ENCODE measurements at places on chromosomes 2 and 18.

GRCh38 chr2:18830962-18831361, 241.6 kb upstream of the NT5C1B start:
- DNase-seq: no peak

DNA sequence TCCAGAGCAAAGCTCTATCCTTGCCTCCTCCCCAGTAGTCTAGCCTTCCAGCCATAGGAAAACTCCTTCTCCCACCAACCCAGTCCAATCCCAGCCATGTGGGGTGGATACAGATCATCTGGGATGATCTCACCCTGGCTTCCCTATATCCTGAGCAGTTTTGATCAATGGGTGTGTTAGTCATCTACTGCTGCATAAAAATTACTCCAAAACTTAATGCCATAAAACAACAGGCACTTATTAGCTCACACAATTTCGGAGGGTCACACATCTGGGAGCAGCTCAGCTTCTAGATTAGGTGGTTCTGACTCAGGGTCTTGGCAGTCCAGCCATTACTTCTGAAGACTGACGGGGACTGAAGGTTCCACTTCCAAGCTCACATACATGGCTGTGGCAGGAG, 190.4 kb downstream of the SPP2 start:
- peak; percentile 99 for DNase-seq

- DNase-seq: no peak
Measured at GRCh38 chr18:75269696-75270095, 59.1 kb downstream of the TSHZ1 start.

- DNase-seq: no peak
Measured at GRCh38 chr2:22037274-22037673, 913.5 kb downstream of the TDRD15 start.

DNA sequence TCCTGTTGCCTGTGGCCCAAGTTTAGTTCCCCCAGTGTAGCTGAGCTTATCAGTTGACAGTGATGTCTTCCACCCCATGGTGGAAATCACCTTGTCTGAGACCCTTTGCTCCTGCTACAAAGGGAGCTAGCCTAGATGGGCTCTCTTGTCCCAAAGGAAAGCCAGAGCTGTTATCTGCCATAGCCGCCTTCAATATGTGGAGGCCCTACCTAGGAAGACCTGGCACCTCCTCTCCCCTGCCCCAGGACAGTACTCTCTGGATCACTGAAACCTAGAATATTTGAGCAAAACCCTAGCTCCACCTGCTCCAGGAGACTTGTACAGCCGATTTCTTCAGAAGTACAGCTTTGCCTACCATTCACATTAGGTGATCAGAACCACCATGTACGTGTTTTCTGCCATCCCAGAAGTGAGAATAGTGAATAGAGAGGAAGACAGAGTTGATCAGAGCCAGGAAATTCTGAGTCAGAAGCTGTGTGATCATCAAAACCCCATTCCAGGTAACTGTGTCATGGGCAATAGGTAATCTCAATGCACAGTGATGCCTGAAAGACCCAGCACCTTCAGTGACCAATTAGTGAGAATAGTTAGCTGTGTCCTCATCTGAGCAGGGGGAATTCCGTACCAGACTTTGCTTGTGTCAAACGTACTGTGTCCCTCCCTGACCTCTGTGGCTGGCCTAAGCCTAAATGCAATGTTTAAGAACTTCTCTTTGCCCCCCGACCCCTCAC, 138.4 kb upstream of the ALPP start:
- DNase-seq: peak; percentile 26

DNA sequence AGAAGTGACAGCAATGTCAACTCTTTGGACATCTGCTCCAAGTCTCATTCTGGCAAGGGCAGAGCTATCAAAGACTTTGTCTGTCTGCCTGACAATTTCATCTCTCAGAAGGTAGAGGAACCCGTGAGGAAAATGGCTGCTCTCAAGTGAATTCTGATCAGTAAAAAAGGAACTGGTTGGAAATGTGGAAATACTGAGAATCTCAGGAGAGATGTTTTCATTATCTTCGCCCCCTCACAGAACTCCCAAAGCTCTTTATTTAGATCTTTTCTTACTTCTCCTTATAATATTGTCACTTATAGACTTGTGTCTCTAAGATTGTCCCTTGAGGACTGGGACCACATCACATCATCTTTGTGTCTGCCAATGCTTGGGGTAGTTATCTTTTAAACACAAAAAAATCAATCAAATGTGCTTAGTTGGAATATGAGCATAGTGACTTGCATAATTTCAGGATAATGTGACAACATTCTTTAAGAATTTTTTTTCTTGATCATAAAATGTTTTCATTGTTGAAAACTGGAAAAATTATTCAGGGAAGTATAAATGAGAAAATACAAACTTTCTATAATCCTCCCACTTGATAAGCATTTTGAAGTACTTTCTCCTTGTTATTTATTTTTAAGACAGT, 68.2 kb upstream of the ITGB6 start:
- DNase-seq: no peak

- peak; percentile 86 for DNase-seq
Measured at GRCh38 chr2:205407984-205408383, 274.3 kb upstream of the NRP2 start.

- DNase-seq: no peak
Measured at GRCh38 chr18:49046125-49046524, 95.4 kb upstream of the SMAD7 start.

DNA sequence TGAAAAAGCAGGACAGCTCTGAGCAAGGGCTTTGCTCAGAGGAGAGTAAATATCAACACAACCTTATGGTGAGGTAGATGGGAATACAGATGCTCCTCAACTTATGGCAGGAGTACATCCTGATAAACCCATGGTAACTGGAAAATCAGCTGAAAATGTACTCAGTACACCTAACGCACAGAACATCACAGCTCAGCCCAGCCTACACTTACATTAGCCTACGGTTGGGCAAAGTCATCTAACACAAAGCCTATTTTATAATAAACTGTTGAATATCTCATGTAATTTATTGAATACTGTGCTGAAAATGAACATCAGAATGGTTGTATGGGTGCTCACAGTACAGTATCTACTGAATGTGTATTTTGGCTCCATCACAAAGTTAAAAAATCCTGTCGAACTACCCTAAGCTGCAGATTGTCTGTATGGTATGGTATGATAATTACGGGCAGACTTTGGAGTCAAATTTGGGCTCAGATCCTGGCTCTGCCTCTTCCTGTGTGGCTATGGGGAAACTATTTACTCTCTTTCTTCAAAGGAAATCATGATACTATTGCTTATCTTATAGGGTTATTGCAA, 120.3 kb upstream of the LYPD1 start:
- DNase-seq: no peak

DNA sequence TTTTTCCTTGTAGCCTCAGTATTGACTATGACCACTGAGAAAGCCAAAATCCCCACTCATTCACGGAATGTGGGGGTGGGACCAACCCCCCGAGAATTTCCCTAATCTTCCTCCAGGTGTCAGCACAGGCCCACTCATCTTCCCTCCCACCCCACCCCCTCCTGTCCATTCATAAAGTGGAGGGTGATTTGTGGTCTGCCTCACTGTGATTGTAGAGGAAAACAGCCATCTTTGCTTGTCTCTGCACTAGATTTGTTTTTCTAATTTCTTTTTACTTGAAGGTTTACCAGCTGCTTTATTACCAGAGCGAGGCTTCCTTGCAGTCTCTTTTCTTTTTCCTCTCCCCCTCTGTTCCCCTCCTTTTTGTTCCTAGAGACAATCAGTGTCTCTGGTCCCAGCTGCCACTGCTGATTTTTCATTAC, 171.8 kb downstream of the ICOS start:
- peak; percentile 6 for DNase-seq

DNA sequence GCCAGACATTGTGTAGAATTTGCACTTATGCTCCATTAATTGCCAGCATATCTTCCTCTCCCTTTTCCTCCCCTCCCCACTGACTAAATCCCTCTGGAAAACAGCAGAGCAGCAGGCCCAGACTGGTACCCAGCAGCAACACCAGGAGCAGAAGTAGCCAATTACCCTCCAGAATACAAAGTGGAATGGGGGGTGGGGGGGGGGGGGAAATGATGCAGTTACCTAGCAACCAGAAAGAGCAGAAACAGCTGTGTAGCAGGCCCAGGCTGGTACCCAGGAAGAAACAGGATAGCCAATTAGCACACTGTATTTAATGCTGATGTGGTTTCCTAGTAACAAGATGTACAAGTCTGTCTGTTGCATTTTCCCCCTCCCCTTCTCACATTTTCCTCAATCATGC, 52.3 kb downstream of the KLF7 start:
- DNase-seq: no peak

- peak; percentile 81 for DNase-seq
Measured at GRCh38 chr2:219522111-219523030, 8.1 kb downstream of the ASIC4 start.

DNA sequence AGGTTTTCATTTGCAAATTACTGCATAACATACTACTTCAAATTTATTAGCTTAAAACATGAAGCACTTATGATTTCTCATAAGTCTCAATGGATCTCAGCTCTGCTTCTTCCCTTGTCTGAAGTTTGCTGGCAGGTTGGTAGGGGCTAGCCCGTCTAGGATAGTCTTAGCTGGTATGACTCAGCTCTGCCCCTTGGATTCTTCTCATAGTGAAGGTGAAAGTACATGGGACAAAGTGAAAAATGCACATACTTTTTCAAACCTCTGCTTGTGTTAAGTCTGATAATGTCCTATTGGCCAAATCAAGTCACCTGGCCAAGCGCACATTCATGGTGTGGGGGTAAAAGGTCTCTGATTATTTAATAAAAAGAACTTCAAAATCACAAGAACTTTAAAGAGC, 184.8 kb upstream of the VWC2L start:
- DNase-seq: peak; percentile 3

DNA sequence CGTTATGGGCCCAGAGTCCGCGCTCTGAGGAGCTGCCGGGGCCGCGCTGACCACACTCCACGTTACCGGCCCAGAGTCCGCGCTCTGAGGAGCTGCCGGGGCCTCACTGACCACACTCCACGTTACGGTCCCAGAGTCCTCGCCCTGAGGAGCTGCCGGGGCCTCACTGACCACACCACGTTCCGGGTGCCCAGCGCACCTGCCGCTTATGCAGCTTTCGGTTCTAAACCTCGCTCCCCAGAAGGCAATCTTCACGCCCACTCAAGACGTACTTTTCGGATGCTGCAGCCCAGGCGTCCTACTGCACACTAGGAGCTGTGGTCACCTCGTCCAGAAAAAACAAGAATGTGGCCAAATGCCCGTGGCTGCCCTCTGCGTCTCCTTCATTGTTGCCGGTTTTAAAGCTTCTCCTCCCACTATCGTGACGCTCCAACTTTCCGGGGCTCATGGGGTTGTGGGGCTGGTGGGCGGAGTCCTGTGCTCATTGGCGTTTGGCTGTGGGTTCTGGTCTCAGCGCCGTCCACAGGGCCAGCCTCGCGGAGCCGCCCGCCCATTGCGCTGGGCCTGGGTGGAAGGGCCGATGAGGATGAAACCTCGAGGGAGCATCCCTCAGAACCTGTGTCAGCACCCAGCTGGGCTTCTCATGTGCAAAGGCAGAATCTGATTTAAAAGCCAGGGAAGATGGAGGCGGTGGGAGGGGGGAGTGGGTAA, 11.9 kb downstream of the KCNG2 start:
- no peak for DNase-seq

DNA sequence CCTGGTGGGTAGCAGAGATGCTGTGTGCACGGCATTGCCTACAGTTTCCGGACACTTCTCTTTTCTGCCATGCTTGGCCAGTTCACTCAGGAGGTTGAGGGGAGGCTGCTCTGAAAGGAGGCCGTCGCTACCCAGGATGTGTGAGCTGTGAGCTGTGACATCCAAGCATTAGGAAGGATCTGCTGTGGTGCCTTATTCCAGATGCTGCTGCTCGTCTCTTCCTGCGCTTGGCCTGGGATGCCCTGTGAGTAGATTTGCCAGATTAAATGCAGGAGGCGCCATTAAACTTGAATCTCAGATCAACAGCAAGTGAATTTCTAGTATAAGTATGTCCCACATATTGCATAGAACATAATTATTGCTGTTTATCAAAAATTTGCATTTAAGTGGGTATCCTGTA, 124.2 kb upstream of the SIX3 start:
- DNase-seq: no peak

GRCh38 chr2:140643761-140644187, 1487.0 kb downstream of the LRP1B start:
- peak; percentile 44 for DNase-seq

DNA sequence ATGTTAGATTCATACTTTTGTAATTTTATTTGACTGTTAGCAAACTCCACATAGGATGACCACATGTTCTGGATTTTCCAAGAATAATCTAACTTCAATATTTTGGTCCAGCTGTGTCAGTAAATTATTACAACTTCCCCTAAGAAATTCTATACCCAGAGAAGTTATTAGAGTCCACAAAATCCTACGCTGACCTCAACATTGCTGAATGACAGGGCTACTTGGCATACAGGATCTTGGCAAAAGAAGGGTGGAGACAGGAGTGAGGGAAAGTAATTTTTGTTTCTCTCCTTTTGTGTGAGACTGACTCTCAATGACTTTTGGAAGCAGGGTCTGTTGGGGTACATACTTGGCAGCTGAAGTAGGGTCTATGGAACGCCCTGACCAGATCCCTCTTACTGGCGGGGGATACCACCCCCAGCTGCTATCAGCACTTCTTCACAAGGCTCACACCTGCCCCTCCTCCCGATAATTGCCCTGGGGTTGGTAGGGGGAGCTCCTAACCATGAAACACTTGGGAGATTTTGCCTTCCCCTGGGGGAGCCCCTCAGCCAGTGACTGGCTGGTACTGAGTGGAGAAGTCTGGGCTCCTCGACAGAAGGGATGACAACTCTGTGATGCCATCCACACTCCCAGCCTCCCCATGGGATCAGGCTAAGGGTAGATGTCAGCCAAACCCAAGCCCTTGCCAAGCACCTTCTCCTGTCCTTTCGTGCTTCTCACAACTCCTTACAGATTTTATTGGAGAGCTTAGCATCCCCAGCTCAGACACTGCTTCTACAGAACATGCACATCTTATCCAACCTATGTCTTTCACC, 110.6 kb upstream of the FHL2 start:
- DNase-seq: no peak

DNA sequence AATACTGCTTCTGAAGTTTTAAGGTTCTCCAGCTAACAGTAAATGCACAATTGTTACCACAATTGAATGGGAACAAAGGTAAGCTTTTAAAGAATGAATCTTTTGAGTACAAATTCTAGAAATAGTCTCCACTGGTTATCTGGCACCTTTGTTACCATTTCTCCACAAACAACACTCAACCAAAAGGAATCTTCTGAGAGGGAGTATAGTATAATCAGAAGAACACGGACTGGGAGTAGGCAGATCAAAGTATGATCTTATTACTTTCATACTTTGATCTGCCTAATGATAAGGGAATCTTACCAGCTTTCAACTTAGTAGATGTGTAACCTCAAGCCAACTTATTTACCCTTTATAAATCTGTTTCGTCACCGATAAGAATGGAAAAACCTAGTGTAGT, 1.4 kb downstream of the CEP76 start:
- no peak for DNase-seq

- DNase-seq: peak; percentile 27
Measured at GRCh38 chr2:216849987-216850386, 9.9 kb downstream of the TNP1 start.
